Gastrocnemius medialis (tissue), 4 donors: ENCODE measurements at places on chromosomes 12 and 14.

DNA sequence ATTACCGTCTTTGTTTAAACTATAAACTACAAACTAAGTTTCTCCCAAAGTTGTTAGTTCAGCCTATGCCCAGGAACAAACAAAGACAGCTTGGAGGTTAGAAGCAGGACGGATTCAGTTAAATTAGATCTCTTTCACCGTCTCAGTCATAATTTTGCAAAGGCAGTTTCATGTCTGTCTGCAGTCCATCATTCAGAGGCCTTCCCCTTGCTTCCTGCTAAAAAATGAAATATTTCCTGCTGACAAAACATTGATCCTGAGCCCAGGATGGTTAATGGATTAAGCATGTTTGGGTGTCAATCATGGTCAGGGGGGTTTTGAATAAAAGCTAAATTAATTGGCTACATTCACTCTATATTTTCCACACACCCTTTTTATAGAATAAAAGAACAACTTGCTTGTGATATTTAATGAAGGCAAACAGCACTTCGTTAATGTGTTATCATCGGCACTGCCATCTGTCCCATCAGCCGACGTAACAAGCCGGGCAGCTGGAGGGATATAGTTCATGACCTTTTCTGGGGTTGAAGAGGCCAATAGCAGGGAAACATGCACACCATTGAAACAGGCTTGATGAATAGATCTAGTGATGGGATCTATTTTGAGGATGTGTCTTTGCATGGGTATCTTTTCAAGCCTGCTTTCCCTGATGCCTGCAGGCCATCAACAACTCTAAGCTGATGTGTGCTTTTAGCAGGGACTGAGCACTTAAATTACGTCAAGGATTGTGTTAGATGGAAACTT lies 521.3 kb upstream of the TMEM132C start:
- no peak for DNase-seq

GRCh38 chr12:13635709-13636108 lies 345.7 kb downstream of the GRIN2B start:
- DNase-seq, result no peak

DNA sequence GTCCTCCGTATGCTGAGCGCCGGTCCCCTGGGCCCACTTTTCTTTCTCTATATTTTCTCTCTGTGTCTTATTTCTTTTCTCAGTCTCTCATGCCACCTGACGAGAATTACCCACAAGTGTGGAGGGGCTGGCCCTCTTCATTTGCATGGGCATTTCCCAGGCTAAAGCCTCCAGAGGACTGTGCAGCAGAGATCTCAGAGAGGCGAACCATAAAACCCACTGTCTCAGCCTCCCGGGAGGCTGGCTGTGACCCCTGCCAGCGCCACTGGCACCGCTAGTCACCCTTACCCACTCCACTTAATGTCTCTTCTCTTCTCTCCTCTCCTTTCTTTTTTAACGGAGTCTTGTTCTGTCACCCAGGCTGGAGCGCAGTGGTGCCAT lies 7.1 kb upstream of the SERPINA9 start:
- no peak for DNase-seq

DNA sequence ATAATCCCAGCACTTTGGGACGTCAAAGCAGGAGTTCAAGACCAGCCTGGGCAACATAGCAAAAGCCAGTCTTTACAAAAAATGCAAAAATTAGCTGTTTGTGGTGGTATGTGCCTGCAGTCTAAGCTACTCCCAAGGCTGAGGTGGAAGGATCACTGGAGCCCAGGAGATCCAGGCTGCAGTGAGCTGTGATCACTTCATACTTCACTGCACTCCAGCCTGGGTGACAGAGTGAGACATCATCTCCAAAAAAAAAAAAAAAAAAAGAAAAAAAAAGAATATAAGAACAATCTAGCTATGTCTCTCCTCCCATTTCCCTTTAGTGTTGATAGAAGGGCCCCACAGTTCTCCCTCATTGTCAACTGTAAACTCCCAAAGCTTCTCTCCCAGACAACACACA lies 3.5 kb upstream of the BCAT1 start:
- no peak for DNase-seq

DNA sequence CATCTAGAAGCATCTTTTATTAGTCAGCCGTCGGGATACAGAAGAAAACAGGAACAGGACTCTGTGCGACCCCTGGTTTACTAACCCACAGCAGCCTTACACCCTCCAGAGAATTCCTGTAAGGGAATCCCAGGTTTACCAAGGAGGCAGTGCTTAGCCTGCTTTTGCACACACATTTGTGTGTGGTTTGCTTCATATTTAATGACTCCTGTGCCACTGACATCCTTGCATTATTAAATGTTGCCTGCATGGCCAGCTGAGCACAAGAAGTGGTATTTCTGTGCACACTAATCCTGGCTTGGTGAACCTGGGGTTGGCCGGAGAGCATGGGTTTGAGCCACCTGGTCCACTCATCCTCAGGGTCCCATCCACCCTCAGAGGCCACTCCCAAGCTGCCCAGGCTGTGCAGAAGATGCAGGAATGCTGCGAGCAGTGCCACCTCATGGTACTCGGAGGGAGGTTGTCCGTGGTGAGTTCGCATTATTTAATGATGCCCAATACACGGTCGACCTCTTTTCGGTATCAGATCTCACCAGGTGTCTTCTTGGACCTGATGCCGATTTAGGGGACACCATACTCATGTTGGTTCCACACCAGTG lies 152.4 kb upstream of the RTL1 start:
- DNase-seq, result no peak
